ENCODE measurements at places on chromosomes 4 and X.
A peak's percentile ranks its signal among the peaks of the same experiment; 100 is the strongest.

DNA sequence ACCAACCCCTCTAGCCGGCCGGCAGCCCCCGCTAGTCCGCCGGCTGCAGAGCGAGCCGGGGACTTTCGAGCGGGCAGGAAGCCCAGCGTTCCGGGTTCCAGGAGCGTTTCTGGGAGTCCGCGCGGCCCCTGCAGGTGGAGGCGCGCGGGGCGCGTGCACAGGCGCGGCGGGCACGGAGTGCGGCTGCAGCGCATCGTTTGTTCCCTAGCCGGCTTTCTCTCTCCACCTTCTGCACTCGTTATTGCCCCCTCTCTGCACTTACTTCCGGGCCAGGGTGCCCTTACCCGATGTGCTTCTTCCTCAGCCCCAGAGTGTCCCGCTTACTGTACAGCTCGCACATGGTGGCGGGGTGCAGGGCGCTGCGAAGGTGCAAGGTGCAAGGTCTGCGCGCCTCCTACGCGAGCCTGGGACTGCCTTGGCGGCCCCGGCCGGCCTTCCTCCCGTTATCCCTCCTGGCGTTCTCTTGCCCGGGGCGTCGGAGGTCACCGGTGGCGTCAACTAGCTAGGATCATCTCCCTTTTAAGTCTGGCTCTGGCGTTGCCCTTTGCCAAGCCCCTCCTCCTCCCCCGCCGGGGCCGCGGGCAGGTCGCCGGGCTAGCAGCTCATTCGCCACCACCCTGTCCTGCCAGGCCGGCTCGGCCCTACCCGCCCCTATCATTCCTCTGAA, at the start of gene ETNPPL:
TSS of gene ETNPPL (minus strand) at position 495 of the 667 bp plus-strand sequence. CDS start at position 340, 155 bp downstream.
- no peak for DNase-seq

DNA sequence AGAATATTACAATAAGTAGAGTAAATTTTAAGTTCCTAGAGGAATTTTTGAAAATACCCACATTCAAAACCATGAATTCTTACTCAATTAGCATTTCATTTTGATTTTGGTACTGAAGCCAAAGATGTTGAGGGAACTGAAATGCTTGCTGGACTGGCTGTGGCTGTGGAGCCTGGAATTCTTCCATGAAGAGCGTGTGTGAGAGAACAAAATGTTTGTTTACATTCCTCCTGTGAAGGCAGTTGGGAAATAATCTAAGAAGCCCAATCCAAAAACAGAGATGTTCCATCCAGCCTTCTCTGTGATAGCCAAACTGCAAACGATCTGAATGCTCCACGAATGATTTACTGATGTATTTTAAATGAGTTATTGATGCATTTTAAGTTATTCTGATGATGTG, 3.8 kb upstream of the ADH1B start:
- no peak for DNase-seq

GRCh38 chrX:39772057-39772832, 325.5 kb downstream of the BCOR start:
- DNase-seq: no peak

DNA sequence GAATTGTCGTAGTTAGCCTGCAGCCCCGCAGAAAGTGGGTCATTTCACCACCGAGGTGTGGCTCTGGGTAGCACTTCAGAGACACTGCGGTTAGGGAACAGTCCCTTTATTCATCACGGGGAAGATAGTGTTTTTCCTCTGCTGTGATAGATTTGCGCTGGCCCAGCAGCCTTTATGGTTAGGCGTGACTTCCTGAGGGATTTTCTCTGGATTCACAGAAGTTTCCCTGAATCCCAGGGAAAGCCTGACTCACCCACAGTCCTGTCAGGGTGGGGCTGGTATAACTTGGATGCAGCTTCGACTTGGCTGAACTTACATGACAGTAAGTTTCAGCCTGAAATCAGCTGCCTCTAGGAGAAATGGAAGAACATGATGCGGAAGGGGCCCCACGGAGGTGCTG, 196.3 kb upstream of the HHIP start:
- no peak for DNase-seq

- DNase-seq: no peak
These were observed 379.3 kb upstream of the TENM3 start for GRCh38 chr4:181863856-181864255.

- no peak for DNase-seq
These were observed 109.0 kb downstream of the SHROOM4 start for GRCh38 chrX:50705042-50705441.

DNA sequence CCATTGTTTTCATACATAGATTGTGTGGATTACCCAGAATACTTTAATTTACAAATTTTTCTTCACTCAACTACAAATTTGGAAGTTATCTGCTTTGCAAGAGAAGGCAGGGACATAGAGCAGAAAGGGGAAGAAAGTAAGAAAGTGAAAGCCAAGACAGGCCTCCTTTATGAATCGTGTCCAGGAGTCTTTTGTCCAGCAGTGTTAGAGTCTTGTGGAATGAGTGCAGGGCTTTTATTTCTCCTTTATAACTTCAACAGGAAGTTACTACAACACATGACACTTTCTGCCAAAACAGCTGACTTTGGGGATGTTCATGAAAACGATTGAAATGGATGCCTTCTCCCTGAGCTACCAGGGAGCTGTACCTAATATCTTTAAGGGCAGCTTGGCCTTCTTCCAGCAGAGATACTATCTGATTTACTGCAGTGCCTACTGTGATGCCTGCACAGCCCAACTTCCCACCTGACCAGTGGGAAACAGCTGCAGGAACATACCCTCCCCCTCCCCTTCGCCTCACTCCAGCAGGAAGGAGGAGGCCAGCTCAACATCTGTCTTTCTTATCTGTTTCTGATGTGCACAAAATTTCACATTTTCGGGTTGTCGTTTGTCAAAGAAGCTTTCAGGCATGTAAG, 557.7 kb upstream of the SLIT2 start:
- no peak for DNase-seq

DNA sequence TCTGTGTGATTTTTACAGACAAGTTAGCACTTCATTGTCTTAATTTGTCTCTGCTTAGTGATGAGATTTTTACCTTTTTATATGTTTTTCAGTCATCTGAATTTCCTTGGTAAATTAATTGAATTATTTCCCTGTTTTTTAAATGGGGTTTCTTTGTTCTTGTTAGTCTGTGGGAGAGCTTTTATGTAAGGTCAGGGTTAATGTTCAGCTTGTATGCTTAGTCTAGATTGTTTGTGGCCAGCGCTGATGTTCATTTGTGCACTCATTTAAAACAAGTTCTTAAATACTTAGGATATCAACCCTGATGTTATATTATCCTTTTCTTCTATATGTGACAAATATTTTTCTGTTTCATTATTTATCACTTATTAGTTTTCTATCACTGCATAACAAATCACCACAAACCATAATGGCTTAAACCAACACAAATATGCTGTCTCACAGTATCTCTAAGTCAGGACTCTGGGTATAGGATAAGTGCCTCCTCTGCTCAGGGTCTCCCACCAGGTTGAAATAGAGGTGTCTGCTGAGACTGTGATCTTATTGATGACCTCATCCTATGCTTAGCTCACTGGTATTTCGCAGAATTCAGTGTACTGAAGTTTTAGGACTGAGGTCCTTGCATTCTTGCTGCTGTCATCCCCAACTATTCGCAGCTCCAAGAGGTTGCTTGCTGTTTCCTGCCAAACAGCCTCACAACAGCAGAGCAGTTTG, 53.2 kb downstream of the ATP10D start:
- DNase-seq: no peak

GRCh38 chr4:163587867-163588266, 93.4 kb downstream of the TMA16 start:
- DNase-seq: peak; percentile 91

- DNase-seq: peak; percentile 15
These were observed 102.0 kb downstream of the ARSF start for GRCh38 chrX:3143043-3143799.

DNA sequence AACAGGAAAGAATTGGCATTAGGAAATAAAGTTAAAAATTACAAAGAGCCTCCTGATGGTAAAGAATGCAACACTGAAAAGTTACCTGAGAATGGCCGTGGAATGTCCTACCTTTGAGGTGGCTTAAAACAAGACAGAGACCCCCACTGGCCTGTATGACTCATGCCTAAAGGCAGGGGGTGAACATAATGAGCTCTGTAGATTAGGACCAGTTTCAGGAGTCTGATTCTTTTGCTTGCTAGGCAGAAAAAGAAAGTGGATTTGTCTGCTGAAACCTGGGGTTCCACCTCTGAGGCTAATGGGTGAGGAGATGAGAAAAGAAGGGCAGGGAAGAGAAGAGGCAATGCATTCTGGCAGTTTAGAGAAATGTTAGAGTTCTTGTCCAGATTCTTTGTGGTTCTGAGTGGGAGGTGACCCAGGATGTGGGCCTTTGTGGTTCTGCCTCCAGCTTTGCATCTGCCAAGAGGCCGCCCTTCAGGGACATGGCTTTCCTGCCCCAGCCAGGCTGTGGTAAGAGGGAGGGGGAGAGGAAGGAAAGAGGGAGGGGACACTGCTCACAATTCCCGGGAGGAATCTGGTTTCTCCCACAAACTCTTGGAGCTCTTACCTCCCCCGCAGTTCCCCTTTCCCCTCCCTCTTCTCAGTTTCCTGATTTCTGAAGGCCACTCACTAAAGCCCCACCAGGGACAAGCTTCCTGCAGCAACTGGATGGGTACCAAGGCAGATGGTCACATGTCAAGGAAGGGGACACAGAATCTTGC, 109.6 kb downstream of the EFNB1 start:
- DNase-seq: no peak

DNA sequence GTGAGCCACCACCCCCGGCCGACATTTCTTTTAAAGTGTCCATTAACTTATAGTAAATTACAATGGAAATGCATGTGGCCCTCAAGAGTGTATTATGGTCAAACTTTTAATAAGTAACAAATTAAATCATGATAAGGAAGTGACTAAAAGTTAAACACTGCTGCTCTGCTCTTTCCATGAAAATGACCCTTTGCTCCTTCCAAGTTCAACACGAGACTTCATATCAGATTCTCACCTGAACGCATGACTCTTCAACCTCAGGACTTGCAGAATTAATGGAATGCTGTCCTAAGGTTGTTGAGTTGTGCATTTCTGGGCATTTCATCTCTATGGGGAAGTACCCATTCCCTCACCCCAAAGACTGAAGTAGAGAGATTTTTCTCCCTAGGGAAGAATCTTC, 27.1 kb downstream of the AWAT2 start:
- DNase-seq: no peak

DNA sequence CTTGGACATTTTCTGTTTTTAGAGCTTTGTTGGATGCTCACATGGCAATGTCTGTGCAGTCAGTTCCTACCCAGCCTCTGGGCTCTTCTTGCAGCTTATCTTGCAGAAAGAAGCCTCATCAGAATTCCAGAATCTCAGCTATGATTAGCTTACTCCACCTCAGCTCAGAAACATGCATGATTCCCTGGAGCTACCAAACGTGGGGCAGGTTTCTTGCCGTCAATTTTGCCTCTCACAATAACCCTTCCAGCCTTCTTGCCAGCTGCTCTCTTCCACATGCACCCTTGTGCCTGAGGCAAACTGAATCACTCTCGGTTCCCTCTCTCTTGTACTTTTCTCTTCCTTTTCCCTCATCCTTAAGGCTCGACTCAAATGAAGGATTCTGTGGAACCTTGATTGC, 141.4 kb downstream of the PTTG2 start:
- no peak for DNase-seq
